ENCODE measurements at places on chromosomes 2 and 18. TPM values are rescaled to one million over a fixed set of nuclear protein-coding genes. Genes with fewer than 3 reads are reported as not detected.

GPAT2 gene
- polyA plus RNA-seq: 3.4 TPM

DNA sequence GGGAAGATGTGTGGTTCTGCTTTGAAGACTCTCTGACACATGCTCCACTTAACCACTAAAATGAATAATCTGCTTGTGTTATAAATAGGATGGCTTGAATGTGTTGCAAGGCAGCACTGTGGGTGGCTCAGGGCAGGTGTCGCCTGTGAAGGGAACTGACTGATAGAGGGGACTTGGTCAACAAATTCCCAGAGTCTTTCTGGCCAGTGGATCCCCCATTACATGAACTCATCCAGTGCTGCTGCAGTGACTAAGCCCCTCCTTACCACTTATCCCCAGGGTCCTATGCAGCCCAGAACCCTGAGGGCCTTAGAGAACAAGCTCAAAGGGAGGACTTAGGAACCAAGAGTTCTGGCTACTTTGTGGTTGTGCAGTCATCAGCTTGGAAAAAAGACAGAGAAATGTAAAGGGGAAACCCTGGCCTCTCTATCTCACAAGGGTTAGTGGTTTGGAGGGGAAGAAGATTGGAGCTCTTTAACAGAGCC is 226.2 kb upstream of the TNP1 start:
- no peak for DNase-seq

- DNase-seq: no peak
Observed at GRCh38 chr2:197310271-197310985, at the start of gene ANKRD44. TSS of gene ANKRD44 (minus strand) at chr2:197310780. CDS start at chr2:197310604, 176 bp downstream.

GRCh38 chr18:8625461-8626092 is 16.3 kb downstream of the RAB12 start:
- no peak for DNase-seq

DNA sequence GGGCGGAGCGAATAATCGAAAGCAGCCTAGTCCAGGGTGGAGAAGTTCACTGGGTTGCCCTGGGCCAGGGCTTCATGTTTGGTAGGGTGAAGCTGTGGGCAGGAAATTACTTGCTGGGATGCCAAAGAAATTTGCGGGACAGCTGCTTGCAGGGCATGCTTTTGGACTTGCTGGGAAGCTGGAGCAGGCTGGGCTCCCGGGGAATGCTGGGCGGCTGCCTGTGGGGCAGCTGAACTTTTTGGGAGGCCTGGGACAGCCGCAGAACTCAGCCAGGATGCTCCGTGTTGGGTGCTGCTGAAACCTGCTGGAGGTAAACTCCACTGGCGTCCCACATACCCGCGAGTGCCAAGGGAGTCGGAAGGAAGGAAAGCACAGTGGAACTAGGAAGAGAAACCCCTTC is 31.9 kb downstream of the ASB1 start:
- no peak for DNase-seq

- no peak for DNase-seq
Observed at GRCh38 chr2:206981086-206981674, 41.9 kb downstream of the CPO start.

- peak; percentile 45 for DNase-seq
Observed at GRCh38 chr2:129812071-129812470, 167.4 kb upstream of the RAB6C start.

DNA sequence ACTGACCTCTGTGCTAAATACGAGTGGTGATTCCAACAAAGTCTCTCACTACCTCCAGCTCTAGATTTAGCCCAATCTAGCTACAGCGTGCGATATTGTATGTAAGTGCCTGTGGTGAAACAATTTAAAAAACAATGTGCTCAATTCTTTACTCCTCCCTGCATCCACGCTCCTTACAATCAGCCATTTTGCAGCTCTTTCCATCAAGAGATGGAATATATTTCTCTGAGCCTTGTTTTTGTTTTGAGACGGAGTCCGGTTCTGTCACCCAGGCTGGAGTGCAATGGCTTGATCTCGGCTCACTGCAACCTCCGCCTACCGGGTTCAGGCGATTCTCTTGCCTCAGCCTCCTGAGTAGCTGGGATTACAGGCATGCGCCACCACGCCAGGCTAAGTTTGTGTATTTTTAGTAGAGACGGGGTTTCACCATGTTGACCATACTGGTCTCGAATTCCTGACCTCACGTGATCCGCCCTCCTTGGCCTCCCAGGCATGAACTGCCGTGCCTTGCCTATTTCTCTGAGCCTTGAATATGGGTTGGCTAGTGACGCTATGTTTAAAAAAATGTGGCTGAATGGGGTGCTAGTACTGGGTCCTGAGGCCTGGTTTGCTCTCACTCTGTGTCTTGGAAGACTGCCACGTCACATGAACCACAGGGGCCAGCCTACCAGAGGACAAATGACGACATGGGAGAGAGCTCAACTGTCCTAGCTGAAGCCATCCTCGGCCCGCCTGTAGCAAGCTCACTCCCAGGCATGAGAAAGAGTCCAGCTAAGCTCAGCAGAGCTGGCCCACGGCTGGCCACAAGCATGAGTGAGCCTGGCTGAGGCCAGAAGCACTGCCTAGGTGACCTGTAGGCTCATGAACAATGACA is 14.8 kb downstream of the WDFY1 start:
- DNase-seq: no peak

GRCh38 chr18:57859314-57859713 is 56.2 kb upstream of the ATP8B1 start:
- no peak for DNase-seq

DNA sequence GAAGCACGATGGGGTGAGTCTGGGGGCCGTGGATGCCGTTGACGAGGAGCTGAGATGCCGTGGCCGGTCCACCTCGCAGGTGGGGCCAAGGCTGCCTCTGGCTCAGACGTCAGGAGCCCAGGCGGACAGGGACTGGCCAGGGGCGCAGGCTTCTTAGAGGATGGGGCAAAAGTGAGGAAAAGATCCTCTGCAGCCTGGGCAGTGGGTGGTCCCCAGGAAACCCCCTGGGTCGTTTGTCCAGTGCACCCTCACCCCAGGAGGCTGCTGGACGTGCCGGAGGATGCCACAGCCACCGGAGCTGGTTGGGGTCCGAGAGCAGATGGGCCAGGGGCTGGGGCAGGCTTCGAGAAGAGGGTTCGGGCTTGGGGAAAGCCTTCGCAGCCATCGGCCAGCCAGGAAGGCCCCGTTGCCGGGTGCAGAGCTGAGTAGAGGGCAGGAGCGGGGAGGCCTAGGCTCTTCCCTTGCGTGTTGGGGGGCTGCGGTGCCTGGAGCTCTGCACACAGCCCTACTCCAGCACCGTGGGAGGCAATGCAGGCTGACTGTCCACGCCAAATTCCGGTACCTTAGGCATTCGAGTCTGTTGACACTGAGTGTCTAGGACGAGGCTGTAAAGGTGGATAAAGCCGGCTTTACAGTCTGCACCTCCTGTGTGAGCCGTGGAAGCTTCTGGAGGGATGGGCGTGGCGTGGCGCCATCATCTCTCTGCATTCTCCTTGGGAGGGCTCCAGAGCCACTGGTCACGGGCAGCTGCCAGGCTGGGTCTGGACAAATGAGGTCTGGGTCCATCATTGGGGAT is 18.8 kb downstream of the GPC1 start:
- no peak for DNase-seq

DNA sequence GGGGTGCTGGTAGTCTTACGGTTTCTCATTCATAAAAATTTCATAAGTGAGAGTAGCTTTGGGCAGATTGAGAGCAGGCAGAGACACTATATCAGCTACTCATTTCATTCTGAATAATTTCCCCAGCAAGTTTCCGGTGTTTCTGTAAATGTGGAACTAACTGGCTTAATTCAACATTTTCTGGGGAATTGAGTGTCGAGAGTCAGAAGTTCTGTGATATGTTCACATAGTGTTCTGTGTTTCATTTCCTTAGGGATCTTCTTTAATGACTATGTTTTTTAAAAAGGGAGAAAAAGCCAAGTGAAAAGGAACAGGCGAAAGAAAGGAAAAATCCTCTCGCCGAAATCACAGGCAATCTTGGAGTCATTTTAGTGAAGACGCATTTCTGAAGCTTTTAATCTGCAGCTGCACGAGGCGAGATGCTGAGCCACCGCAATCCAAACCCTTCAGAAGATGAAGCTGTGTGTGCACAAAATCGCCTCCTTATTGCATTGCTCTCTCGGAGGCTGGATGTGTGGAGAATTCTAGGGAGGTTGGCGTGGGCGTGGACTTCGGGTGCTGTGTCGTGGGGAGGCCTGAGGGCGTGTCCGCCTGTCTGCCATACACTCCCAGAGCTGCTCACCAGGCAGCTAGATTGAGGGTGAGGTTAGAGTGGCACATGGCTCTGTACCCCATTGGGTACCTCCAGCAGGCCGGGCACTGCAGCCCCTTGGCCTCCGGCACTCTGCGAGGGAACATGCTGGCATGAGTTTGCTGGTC is 38.4 kb upstream of the HDAC4 start:
- DNase-seq: no peak

DNA sequence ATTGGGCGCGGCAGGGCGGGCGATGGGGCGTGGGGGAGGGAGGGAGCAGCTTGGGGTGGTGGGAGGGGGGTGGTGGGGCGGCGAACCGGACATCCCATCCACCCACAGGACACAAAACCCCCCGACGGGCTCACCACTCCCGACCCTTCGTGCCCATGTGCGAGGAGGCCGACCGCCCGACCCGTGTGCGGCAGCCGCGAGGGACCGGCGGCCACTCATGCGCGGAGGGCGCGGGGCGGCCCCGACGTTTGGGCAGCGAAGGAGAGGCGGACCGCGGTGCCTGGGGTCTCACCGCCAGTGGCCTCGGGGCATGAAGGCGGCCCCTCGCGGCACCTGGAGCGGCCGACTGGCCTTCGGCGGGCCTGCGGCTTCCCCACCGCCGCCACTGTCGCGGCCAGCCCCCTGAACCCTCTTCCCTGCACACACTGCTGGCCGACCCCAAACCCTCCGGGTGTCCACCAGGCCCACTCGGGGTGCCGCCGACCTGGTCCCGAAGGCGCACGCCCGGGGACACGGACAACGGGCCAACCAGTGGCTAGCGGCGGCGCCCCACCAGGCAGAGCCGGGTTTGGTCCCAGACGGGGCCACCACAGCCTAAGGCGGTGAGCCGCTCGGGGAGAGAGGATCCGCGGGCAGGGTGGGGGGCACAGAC is 94.6 kb upstream of the ANKRD30BL start:
- no peak for DNase-seq

SATB2 gene
- polyA plus RNA-seq: 0.73 TPM

DNA sequence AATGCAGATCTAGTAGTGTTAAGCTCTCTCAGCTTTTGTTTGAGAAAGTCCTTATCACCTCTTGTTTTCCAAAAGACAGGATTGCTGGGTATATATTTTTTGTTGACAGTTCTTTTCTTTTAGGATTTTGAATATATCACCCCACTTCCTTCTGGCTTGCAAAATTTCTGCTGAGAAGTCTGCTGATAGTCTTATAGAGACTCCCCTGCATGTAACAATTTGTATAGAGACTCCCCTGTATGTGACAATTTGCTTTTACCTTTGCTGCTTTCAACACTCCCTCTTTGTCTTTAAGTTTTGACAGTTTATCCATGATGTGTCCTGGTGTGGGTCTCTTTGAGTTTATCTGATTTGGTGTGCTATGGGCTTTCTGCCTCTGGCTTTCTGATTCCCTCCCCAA is 115.0 kb upstream of the CCDC85A start:
- no peak for DNase-seq

GRCh38 chr2:50273003-50273402 is 758.9 kb downstream of the NRXN1 start:
- no peak for DNase-seq

EVA1A gene
- 32.3 TPM for polyA plus RNA-seq

YPEL5 gene
- polyA plus RNA-seq: 133 TPM

HOXD8 gene
- 3.4 TPM for polyA plus RNA-seq

GRCh38 chr2:150351922-150352321 is 135.5 kb downstream of the RND3 start:
- DNase-seq: no peak

FBXO15 gene
- 9.5 TPM for polyA plus RNA-seq

- DNase-seq: no peak
Observed at GRCh38 chr2:46801731-46802664, 113.6 kb downstream of the MCFD2 start.

HIBCH gene
- polyA plus RNA-seq: 31.3 TPM

DNA sequence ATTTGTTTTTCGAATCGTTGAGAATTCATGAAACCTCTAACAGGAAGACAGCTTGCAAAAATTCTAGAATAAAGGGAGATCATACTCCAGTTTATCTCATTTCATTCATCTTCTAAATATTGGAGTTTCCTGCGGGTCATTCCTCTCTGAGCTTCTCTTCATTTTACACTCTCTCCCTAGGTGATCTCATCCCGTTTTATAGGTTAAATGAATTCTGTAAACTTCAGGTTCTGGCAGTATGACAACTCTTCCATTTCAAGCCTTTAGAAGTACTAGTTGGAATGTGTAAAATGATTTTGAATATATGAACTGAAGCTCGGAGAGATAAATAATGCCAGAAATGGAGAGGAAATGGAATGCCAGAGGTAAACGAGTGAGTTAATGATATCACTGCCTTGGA is 312.4 kb downstream of the METTL4 start:
- DNase-seq: no peak

GRCh38 chr18:27045342-27045741 is 139.8 kb downstream of the CHST9 start:
- no peak for DNase-seq

GRCh38 chr2:152925547-152926448 is 207.4 kb downstream of the ARL6IP6 start:
- peak; percentile 15 for DNase-seq

DNA sequence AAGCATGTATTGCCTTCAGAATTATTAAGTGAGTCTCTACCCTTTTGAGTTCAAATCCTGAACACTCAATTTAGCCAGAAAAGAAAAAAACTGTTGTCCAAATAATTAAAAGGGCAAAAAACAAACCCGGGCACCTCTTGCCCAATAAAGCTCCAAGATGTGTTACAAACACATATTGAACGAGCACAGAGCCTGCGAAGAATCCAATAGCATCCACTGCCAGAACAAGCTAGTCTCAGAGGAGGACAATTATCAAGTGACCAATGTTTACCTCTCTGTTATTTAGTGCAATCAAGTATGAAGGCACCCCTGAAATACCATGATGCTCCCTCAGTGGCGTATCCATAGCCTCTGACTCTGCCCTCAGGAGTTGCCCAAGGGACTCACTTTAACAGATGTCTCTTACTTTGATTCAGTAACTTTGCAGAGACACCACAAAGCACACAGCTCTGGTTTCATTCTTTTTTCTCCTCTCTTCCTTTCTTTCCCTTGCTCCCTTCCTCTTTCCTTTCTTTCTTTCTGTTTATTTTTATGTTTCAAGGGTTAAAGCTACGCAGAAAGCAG is 93.5 kb upstream of the SPATS2L start:
- DNase-seq: no peak

IMP4 gene
- 47.4 TPM for polyA plus RNA-seq

HMSD gene
- 1.6 TPM for polyA plus RNA-seq

NPHP1 gene
- 5.2 TPM for polyA plus RNA-seq

- DNase-seq: no peak
Observed at GRCh38 chr2:233124421-233125080, 64.4 kb downstream of the INPP5D start.

ZEB2 gene
- 16.1 TPM for polyA plus RNA-seq

CD226 gene
- polyA plus RNA-seq: 4.1 TPM

ST8SIA5 gene
- polyA plus RNA-seq: 0.23 TPM

- DNase-seq: peak; percentile 40
Observed at GRCh38 chr2:9139491-9140443, 66.8 kb upstream of the ASAP2 start.

- DNase-seq: no peak
Observed at GRCh38 chr18:50855976-50856757, 22.8 kb upstream of the ME2 start.

Measured in thymus (tissue), 14 donors.